ENCODE measurements at places on chromosomes 1 and 21.

DNA sequence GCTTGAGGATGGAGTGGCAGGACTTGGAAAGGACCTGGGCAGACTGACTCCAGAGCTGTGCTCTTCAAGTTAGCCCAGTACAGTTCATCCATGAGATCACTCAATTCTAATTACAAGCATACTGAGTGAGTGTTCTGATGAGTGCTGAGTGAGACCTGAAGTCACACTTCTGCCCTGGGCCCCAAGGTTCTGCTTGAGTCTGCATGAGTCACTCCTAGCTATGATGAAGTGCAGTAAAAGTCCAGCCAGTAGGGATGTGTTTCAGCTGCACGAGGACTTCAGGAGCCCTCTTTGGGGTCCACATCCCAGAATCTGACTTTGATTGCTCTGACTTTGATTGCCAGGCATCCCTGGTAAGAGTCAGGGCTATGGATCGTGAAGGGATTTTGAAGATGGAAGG lies 35.8 kb downstream of the PLEKHA6 start:
- peak; percentile 27 for DNase-seq

- no peak for DNase-seq
These were observed 4.3 kb upstream of the ANKRD65 start for GRCh38 chr1:1425426-1425752.

GRCh38 chr1:26537951-26538352 lies 8.4 kb downstream of the RPS6KA1 start:
- no peak for DNase-seq

DNA sequence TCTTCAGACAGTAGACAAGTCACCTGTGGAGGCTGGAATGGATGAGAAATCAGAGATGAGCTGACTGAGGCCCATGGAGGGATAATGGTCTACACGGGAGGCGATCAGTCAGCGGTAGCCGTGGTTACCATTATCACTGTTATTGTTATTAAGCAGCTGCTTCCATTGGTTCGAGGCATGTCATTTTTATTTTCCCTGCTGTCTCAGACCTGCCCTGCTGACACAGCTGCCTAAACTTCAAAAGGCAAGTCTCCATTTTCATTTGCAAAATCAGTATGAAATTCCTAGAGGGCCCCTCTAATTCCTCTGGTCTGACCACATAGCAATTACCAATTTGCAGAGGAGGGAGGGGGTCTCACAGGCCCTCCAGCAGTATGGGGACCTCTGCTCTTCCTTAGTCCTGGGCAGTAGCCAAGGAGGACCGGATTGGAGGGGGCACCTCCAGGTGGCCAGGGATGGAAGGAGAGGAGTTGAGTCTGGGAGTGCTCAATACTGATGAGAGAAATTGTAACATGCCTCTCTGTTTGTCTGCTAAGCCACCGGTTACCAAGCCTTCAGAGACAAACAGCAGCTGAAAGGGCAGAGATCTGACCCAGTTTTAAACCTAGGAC lies 184.2 kb downstream of the TRABD2B start:
- no peak for DNase-seq

GRCh38 chr1:37776946-37777516 lies 12.1 kb upstream of the EPHA10 start:
- no peak for DNase-seq

DNA sequence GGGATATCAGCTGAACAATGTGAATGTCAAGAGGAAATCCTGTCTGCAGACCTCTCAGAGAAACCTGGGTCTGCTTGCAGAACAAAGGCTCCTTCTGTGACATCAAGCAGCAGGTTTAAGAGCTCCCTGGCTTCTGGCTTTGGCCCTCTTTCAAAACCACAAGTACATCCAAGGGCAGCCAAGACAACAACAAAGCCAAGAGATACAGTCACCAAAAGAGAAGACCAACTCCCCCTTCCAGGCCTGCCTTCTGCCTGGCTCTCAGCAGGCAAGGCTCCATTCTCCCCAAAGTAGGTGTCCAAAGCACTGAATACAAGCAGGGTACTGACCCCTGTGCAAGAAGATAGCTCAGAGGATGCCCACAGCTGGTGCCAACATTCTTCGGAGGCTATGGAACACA lies 11.5 kb downstream of the BCAR3 start:
- peak; percentile 46 for DNase-seq

DNA sequence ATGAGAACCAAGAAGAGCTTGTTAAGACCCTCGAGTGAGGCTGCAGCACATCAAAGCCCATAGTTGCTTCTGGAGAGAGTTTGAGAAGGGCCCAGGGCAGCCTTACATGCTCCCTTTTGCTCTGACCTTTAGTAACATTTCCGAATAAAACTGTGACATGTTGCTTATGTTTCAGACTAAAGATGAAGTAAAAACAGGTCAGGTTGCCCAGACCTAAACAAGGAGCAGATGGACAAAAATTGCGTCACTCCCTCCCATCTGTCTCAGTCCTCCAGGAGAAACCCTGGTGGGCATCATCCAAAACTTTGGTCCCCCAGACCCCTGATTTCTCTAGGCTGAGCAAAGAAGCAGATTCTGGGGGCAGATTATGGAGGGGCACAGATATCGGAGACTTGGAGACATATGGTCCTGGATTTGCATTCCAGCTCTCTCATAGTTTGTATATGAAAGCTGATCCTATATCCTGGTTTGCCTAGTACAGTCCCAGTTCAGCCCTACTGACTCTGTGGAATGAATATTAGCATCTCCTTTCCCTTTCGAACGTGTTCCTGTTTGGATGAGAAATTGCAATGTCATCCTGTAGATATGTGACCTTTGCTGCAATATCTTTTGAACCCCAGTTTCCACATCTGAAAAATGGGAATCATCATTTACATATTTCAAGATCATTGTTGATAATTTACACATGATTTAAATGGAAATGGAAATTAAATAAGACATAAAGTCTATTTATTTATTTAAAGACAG lies 304.9 kb upstream of the USP24 start:
- DNase-seq: no peak

GRCh38 chr1:81237473-81238089 lies 563.2 kb upstream of the ADGRL2 start:
- no peak for DNase-seq

DNA sequence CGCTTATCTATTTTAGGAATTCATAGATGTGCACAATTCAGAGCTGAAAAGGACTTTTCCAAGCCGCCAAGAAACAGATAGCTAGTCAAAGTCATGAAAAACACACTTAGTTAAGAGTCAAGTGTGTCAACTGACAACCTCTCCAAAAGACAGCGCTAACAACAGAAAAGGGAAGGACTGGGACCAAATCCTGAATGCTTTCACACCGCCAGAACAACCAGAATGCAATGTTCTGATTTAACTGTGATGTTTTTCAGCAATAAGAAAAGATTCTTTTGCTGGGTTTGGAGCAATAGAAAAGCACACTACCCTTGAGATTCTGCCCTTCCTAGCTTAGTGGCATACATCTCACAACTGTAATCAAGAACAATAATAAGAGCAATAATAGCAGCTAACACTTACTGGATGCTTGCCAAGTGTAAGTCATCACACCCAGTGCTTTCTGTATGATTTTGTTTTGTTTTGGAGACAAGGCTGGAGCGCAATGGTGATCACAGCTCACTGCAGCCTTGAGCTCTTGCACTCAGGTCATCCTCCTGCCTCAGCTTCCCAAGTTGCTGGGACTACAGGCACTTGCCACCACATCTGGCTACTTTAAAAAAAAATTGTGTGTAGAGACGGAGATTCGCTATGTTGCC lies 33.9 kb upstream of the SDC3 start:
- DNase-seq: no peak

GRCh38 chr1:41919764-41920397 lies 1.2 kb upstream of the HIVEP3 start:
- no peak for DNase-seq

GRCh38 chr1:167564612-167565270 lies 11.2 kb upstream of the CREG1 start:
- no peak for DNase-seq

GRCh38 chr1:184389446-184389845 lies 2.6 kb downstream of the C1orf21 start:
- no peak for DNase-seq

DNA sequence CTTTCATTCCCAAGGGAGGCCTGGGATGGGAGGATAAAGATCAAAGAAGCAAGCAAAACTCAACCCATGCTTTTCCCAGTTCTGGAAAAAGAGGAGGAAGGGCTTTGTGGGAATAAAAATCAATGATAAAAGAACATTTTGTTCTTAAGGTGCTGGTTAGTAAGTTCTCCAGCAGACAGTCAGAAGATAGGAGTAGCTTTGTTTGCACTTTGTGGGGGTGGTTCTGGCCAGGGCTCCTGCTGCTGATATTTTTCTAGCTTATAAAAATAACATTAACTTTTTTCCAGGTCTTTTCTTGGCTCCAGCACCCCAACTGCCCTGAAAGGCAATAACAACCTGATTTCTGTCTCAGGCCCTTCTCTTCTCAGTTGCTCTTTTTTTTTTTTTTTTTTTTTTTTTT lies 220.0 kb downstream of the FGGY start:
- no peak for DNase-seq

- DNase-seq: no peak
These were observed 1.4 kb downstream of the TOMM20 start for GRCh38 chr1:235127203-235127602.

GRCh38 chr1:58813801-58814200 lies 30.0 kb upstream of the JUN start:
- DNase-seq: no peak

GRCh38 chr21:33569991-33570390 lies 18.5 kb downstream of the DONSON start:
- DNase-seq: no peak

GRCh38 chr1:39494671-39495410 lies 3.4 kb downstream of the BMP8A start:
- DNase-seq: no peak

GRCh38 chr1:219938706-219939105 lies 10.3 kb upstream of the SLC30A10 start:
- DNase-seq: peak; percentile 65

DNA sequence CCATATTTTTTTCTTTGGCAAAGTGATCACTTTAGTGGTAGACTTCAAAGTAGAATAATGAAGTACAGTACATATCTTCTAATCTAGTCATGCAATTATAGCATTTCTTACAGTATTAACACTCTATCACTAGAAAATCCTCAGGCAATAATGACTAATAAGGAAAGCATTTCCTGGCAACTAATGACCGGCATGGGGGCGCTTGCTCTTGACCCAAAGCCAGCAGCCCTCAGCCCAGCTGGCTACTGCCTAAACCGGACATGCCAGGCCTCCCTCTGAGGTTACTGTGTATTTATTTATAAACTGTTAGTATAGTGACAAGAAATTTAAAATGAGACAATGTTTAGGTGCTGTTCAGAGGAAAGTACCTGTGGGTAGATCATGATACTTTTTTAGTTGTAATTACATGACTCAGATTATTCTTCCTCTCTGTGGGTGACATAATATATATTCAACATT lies 633.8 kb downstream of the PTPRC start:
- DNase-seq: peak; percentile 73

- DNase-seq: no peak
These were observed 88.5 kb downstream of the TTLL7 start for GRCh38 chr1:83910461-83910860.

- DNase-seq: no peak
These were observed 80.7 kb downstream of the KAZN start for GRCh38 chr1:14679027-14679688.

DNA sequence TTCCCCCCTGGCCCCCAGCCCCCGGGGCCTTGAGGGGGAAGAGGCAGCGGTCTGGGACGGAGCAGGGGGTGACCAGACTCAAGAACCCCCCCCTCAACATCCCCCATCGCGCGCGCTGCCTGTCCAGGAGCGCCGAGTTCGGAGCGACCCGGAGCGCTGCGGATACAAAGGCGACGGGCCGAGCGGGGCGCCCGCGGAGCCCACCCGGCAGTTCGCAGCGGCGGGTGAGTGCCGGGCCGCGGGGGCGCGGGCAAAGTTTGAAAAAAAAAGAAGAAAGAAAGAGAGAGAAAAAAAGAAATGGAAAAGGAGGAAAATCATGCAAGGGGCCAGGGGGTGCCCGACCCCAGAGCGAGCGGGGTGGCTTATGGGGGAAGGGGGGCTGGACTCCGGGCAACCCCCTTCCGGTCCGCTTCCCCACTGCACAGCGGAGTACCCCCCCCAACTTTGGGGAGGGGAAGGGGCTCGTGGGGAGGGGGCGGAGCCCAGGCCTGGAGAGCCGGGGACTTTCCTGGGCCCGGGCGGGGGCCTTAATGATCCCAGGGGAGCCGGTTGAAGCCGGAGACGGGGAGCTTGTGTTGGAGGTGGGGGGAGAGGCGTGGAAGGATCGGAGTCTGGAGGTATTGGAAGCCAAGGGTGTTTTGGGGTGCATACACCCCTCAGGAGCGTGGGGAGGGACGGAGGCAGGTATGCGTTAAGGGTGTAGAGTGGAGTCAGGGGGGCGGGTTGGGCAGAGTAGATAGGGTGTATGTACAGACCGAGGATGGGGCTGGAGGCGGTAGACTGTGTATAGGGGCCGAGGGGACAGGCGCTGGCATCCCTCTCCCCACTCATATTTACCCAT lies 502 bp downstream of the VANGL2 start:
- no peak for DNase-seq

- no peak for DNase-seq
These were observed 37.8 kb downstream of the GPA33 start for GRCh38 chr1:167052389-167052788.

- peak; percentile 34 for DNase-seq
These were observed at the start of gene AK5 for GRCh38 chr1:77281491-77282186. AK5 (plus strand) TSS chr1:77282019; CDS start chr1:77282314, 295 bp downstream.

DNA sequence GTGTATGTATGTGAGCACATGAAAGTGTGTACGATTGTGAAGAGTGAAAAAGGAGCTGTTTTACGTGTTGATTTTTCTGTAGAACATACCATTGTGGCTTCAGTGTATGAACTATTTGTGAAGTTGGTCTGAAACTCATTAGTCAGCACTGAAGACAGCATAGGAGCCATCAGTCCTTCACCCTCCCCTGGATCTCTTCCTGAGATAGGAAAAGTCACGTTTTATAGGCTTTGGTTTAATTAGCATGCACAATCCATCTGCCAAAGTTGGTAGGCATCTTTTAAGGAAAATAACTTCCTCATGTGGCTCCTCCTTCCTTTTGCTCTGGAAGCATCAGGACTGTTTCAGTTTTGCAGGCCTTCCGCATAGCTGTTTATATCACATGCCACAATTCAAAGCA lies 1.4 kb upstream of the RABIF start:
- no peak for DNase-seq

DNA sequence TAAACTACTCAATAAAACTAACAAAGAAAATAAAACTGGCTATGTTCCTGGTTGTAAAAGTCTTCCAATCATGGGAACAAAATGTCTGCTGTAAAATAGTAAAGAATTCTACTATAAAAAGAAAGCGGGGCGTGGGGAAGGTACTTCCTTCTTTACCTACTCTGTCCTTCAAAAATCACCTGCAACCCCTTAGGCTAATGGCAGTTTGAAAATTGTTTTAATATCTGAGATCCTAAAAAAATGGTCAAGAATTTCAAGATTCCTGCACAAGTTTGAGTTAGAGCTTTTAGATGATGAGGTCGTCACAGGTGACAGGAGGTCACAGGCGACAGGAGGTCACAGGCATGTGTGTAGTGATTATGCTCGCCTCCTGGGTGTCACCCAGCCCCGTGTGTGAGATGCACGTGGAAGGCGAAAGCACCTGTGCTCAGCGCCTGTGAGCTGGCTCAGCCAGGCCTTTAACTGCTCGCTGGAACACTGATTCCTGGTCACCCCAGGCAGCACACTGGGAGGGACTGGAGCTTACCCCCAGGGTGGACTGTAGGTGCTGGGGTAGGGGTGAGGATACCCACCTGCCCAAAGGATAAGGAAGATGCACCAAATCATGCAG lies 18.6 kb upstream of the TMPRSS2 start:
- DNase-seq: no peak

- no peak for DNase-seq
These were observed 99.4 kb upstream of the C1orf87 start for GRCh38 chr1:60173006-60173405.

All from T1000 (cell line).